ENCODE measurements at places on chromosomes 13 and 19. TPM values are rescaled to one million over a fixed set of nuclear protein-coding genes. Genes with fewer than 3 reads are reported as not detected.

FREM2 gene
- total RNA-seq: 3.8 TPM

SLITRK6 gene
- 1.3 TPM for total RNA-seq

ZNF730 gene
- 7.6 TPM for total RNA-seq

GDF15 gene
- 4.0 TPM for total RNA-seq

SRRM5 gene
- total RNA-seq: 0.62 TPM

SOX1 gene
- total RNA-seq: 56.6 TPM
